Stimulated activated CD4-positive, alpha-beta T cell treated with anti-CD3 and anti-CD28 coated beads, Interleukin-15, amount 100 ng/mL, for 48 hours (primary cell): ENCODE measurements at places on chromosomes 5 and 9.

DNA sequence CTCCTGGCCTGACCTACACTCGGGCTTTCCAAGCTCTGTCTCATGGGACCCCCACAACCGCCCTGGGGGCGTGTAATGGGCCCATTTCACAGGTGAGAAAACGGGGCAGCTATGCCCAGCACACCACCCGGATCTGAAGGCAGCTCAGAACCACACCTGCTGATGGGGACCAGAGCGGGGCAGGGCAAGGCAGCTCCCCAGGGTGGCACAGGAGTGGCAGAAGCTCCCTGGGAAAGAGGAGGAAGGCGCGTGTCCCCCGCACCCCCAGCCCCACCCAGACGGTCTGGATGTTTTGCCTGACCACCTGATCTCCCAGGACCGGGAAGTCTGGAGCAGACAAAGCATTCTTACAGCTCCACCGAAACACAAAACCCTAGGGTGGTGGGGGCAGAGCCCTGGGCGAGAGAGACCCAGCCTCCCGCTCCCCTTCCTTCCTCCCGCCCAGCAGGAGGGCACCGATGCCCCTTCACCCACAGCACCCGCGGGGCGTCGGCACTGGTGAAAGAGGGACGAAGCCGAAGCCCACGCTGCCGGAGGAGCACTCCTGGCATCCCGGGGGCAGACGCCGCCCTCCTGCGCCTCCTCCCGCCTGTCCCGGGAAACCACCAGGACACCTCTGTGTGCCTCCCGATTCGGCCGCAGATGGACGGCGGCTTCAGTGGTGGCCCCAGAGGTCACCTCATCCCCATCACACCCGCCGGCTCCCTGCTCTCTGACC, 14.5 kb downstream of the NOTCH1 start:
- DNase-seq = no peak

GRCh38 chr9:136696502-136696901, 9.2 kb upstream of the AGPAT2 start:
- no peak for DNase-seq

DNA sequence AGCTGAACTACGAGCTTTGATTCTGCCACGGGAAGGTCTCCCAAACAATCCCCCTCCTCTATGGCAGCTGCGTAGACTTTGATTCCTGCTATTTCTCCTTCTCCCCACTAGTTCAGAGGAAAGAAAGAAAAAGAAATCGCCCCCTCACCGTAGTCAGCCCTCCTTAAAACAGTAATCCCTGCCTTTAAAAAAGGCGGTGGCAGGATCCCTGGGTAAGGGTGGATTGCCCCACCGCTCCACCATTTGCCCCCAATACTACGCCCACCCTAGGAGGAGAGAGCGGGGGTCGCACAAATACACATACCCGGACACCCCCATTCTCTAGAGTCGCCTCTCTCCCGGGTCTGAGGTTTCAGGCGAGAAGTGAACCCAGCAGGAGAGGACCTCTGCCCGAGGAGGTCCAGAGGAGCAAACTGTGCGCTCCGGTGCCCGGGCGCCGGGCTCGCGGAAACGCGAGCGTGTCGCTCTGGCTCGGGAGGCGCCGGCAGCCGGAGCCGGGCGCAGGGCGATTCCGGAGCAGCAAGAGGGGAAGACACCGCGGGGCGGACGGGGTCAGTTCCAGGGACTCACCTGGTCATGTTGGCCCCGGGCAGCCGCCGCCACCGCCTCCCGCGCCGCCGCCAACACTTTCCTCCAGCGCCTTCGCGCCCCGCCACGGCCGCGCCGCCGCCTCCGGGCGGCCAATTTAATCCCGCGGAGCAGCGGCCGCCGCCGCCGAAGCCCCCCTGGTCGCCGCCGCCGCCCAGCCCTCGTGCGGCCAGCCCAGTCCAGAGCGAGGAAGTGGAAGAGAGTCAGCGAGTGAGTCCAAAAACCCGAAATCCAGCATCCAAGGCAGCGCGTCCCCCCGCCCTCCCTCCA, 1057.7 kb upstream of the DMAC1 start:
- no peak for DNase-seq

DNA sequence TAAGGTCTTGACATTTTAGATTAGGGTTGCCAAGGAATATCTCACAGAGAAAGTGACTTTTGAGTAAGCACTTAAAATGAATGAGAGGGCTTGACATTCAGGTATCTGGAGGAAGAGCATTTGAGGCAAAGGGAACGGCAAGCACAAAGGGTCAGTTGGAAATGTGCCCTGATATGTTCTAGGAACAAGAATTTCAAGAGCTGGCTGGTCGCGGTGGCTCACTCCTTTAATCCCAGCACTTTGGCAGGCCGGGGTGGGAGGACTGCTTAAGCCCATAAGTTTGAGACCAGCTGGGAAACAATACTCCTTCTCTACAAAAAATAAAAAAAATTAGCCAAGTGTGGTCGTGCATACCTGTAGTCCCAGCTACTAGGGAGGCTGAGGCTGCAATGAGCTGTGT, 16.5 kb downstream of the KIAA1958 start:
- no peak for DNase-seq

GRCh38 chr5:160692271-160692670, 159.7 kb downstream of the ATP10B start:
- DNase-seq = no peak

- DNase-seq = no peak
These were observed 10.9 kb downstream of the SNCAIP start for GRCh38 chr5:122322801-122323548.
